Ureter (tissue), 1 donor: ENCODE measurements at places on chromosomes 16 and 17. TPM values are rescaled to one million over a fixed set of nuclear protein-coding genes. Genes with fewer than 3 reads are reported as not detected.

Gene MT1H
- total RNA-seq: not detected

Gene KSR1
- 61.9 TPM for total RNA-seq

Gene GAS2L2
- not detected for total RNA-seq

Gene MYH2
- total RNA-seq: 0.78 TPM

Gene SCIMP
- 2.9 TPM for total RNA-seq

Gene CCT6B
- 6.3 TPM for total RNA-seq

Gene TP53TG3B
- not detected for total RNA-seq

Gene TTLL6
- 0.68 TPM for total RNA-seq

Gene MYL4
- not detected for total RNA-seq

Gene KRTAP9-2
- total RNA-seq: not detected

Gene FBXL19
- 25.7 TPM for total RNA-seq

Gene CNTD1
- 0.75 TPM for total RNA-seq

Gene TEKT1
- not detected for total RNA-seq

Gene CCL5
- 12.1 TPM for total RNA-seq

Gene OGFOD3
- total RNA-seq: 31.9 TPM

Gene MYH8
- not detected for total RNA-seq

Gene FSCN2
- total RNA-seq: 4.2 TPM

Gene CDH11
- 98.3 TPM for total RNA-seq

Gene P3H4
- 7.8 TPM for total RNA-seq

Gene PROCA1
- total RNA-seq: 1.1 TPM

Gene OR1F1
- total RNA-seq: not detected

Gene TOM1L1
- 55.7 TPM for total RNA-seq

Gene POLR3K
- total RNA-seq: 14.9 TPM

Gene TGFB1I1
- 97.0 TPM for total RNA-seq

Gene SMTNL2
- total RNA-seq: 2.0 TPM

Gene C16orf92
- total RNA-seq: not detected

Gene NETO2
- total RNA-seq: 5.3 TPM

Gene CEP295NL
- total RNA-seq: 5.2 TPM

Gene KRTAP9-8
- not detected for total RNA-seq

Gene CCL18
- total RNA-seq: 11.1 TPM

Gene SEC14L5
- not detected for total RNA-seq

Gene PNMT
- 7.1 TPM for total RNA-seq

Gene CRHR1
- not detected for total RNA-seq

Gene SAMD14
- total RNA-seq: 5.5 TPM

Gene KRTAP16-1
- not detected for total RNA-seq

Gene MEFV
- 1.8 TPM for total RNA-seq

Gene GCGR
- not detected for total RNA-seq

Gene IRX5
- total RNA-seq: 0.42 TPM

Gene DHRS7C
- total RNA-seq: not detected

Gene MMP2
- 121 TPM for total RNA-seq

Gene TBC1D3D
- total RNA-seq: 4.0 TPM

Gene MPV17L
- 17.1 TPM for total RNA-seq

Gene SYNGR2
- 119 TPM for total RNA-seq

Gene CBX2
- total RNA-seq: 3.8 TPM

Gene KAT8
- total RNA-seq: 77.9 TPM

Gene ANKRD40CL
- total RNA-seq: not detected

Gene ZNF624
- total RNA-seq: 8.7 TPM

Gene PRSS27
- total RNA-seq: 3.1 TPM

Gene OR3A3
- not detected for total RNA-seq

Gene FAM171A2
- 0.78 TPM for total RNA-seq

Gene RPUSD1
- 18.7 TPM for total RNA-seq

Gene NPTX1
- total RNA-seq: 2.0 TPM

Gene TBC1D3E
- total RNA-seq: not detected

Gene ZNF207
- total RNA-seq: 231 TPM

Gene RUNDC3A
- total RNA-seq: 1.3 TPM

Gene KRTAP2-2
- total RNA-seq: not detected
